Ascending aorta (tissue), 2 donors: ENCODE measurements at places on chromosomes 6 and 20.

DNA sequence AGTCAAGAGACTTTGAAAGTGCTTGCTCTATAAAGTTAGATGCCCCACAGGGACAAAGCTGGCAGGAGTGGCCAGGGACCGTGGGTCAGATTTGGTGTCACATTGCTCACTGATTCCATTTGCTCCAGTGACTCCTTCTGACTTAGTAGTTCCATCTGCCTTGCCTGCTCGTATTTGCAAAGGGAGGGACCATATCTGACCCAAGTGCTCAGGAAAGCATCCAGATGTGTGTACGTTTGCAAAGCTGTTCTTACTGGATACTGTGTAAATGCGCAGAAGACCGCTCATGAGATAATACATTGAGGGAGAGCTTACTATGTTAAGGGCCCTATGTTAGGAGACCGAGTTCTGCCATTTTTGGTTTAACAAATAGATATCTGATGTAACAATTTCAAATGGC lies 21.2 kb upstream of the CCN6 start:
- no peak for DNase-seq

DNA sequence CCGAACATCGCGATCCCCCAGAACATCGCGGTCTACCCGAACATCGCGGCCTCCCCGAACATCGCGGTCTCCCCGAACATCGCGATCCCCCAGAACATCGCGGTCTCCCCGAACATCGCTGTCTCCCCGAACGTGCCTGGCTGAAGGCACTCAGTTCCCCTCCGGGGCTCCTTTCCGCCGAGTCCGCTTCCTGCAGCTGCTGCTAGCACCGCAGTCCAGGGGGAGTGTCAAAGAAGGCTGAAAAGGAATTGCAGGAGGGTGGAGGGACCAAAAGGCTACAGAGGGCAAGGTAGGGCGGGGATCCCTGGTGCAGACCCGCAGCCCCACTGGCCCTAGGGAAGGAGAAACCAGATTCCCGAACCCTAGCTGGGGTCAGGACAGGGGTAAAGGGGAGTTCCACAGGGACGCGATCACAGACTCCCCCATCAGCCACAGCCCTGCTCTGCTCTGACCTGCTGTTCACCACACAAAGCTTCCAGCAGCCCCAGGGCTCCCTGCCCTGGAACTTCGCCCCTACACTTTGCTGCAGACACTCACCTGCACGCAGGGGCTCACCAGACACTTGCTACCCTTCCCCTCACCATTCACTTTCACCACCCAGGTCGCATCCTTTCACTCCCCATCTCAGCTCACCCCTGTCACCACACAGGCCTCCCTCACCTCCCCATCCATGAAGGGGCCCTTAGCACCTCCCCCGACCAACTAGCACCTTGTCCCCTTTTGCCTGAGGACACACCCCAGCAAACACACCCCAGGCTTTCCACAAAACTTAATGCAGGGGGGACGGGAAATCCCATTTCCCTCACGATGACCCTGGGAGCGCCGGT lies 1.7 kb downstream of the ULBP1 start:
- no peak for DNase-seq

DNA sequence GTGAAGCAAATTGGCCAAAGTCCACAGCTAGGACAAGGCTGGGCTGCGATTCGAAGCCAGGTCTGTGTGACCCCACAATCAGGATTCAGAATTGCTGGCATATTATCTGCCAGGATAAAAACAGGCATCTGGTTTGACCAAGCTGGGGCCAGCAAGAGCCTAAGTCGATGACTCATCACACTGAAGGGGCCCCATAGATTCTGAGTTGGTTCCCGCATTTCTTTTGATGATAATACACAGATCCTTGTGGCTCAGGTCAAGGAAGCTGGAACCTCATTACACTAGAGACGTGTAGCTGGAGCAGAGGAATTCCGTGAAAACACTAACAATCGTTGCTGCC lies 6.5 kb downstream of the KCNB1 start:
- DNase-seq, result no peak

DNA sequence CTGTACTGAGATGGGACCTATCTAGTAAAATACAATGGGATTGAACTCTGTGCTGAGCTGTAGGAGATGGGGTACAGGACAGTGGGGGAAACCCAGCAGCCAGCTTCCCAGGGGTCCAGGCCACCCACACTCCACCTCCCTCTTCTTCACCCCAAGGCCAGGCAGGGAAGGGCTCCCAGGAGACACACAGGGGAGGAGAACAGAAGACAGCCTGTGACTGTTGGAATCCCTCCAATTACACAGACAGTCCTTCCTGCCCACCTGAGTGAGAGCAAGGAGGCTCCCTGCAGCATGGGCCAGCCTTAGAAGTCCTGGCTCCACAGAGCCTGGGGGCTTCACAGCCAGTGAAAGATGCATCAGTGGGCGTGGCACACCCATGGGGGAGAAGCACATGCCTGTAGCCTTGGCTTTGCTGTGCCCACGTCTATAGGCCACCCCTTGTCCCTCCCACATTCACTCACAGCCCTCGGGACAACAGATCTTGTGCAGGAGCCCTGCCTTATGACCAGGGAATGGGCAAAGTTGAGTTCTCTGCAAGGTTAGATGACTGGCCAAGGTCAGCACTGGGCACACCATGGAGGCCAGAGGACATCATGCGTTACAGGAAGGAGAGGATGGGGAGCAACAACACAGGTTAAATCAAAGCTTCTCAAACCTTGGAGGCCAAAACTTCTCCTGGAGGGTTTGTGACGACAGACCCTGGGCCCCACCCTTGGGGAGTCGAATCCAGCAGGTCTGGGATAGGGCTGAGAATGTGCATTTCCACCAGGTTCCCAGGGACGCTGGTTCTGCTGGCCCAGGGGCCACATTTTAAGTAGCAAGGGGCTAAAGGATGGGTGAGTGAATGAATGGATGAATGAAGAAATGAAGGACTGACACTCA lies 12.3 kb upstream of the CST7 start:
- no peak for DNase-seq

DNA sequence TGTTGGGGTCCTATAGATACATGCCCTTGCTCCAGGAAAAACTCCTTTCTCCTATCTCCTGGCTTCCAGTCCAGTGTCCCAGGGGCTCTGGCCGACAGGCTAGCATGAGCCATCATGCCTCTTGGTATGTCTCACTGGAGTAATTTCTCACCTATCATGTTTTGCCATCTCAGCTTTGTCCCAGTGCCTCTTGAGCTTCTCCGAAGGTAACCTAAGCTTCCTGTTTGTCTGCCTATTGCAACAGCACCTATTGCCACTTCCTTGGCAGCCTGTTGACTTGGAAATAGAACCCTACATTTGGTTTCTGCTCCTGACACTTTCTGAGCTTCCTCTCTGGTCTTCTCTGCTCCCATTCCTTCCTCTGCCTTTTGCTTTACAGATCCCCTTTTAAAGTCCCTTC lies 197.7 kb downstream of the KCNQ5 start:
- DNase-seq, result no peak
